ENCODE measurements at places on chromosomes 7 and 10. TPM values are rescaled to one million over a fixed set of nuclear protein-coding genes. Genes with fewer than 3 reads are reported as not detected.

- DNase-seq, result peak; percentile 55
These were observed 112.8 kb upstream of the AHR start for GRCh38 chr7:17185690-17186070.

DNA sequence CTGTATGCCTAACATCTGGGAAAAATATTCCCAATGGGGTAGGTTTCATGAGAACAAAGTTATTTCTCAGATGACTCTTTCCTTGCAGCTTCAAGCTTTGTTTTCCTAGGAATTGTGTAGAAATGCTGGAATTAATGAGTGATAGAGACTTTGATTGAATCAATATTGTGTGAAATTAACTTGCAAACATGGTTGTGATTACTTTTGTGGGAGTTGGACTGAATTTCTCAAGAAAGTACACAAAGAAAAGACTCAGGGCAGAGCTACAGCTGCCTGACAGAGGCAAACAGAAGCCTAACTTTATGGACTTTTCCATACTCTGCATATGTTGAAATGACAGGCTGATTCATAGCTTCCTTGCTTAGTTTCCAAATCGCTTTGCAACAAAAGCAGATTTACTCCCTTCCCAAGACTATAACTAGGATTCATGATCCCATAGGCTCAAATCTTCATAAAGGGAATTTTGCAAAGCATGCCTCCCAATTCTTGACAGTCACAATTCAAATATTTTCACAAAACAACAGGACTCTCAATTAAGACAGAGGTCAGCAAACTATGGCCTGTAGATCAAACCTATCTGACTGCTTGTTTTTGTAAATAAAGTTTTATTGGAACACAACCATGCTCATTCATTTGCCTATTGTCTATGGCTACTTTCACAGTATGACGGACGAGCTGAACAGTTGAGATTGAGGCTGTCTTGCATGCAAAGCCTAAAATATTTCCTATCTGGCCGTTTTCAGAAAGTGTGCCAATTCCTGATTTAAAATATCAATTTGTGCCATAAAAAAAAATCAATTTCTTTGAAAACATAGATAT is 27.6 kb downstream of the NRP1 start:
- peak; percentile 83 for DNase-seq

DNA sequence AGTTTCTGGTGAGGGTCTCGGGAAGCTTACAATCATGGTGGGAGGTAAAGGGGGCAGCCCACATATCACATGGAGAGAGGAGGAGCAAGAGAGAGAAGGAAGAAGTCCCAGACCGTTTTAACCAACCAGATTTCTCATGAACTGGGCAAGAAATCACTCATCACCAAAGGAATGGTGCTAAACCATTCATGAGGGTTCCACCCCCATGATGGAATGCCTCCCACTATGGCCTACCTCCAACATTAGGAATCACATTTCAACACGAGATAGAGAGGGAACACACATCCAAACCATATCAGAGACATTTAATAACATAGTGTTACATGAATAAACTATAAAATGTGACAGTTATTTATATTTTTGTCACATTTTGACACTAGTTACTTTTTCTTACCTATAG is 214.8 kb upstream of the MAGI2 start:
- no peak for DNase-seq

DNA sequence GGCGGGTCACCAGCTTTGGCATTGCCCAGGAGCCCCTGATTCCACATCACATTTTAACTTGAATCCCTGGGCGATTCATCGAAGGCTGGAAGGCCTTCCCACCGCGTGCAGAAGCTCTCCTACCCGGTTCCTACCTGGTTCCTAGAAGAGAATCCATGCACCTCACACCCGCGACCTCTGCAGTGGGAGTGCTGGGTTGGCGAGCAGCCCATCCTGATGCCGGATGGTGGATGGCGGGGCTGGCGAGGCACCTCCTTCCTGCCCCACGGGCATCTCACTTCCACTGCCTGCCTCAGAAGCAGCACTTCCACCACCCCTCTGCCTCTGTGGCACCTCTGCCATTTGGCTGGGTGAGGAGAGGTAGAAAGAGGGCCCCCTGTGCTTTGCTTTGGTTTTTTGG is 32.0 kb downstream of the NUB1 start:
- no peak for DNase-seq

- no peak for DNase-seq
These were observed 150.3 kb downstream of the RNF216 start for GRCh38 chr7:5631152-5631551.

DNA sequence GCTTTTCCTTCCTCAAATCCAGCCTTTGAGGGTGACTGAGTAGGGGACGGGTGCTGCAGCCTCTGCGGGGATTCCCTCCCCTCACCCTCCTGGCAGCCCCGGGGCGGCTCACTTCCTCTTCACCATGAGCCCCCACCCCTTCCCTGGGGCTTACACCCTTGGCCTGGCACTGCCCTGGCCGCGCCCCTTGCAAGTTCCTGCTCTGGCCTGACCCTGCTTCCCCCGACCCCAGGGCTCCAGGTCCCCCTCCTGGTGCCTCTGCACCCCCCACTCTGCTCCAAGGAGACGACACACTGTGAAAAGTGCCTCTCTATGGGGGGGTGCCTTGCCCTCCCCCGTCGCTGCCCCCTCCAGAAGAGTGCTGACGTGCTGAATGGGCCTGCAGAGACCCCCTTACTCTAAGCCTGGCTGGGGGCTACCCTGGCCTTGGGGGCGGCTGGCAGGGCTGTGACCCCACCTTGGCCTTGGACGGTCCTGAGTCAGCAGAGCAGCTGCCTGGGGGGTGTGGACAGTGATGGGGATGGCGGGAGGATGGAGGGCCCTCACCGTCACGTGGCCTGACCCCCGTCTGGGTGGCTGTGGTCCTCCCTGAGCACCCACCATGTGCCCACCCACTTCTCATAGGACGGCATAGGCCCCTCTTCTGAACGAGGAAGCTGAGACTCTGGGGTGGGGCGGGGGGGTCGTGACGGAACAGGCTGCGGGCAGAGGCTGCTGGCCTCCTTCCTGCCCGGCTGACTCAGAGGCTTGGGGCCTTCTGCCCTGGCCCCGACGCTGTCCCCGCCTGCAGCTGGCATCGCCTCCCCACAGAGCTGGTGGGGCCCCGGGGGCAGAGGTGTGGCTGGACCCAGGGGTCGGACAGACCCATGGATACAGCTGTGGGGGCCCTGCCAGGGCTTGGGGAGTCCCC is 9.8 kb downstream of the LFNG start:
- DNase-seq, result peak; percentile 65

The PLAC9 gene
- total RNA-seq, result 169 TPM

The GTPBP10 gene
- total RNA-seq, result 66.7 TPM
